ENCODE measurements at places on chromosomes 7 and 10.

DNA sequence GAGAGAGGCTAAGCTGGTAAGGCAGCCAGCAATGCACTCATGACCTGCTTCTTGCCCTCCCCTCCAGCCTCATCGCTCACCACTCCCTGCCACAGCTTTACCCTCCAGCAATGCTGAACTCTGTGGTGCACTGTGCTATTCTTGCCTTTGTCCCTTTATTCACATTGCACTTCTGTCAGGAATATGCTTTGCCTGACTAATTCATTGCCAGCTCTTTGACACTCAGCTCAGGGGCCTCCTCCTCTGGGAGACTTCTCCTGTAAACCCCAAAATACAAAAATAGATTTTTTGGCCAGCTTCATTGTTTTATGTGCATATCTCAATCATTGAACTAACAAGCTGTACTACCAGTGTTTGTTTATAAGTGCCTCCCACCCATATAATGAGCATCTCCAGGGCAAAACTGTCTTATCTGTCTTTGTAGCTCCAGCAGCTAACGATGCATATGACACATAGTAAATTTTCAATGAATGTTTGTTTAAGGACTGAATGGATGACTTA, 8.2 kb downstream of the CNNM1 start:
- peak; percentile 30 for DNase-seq

DNA sequence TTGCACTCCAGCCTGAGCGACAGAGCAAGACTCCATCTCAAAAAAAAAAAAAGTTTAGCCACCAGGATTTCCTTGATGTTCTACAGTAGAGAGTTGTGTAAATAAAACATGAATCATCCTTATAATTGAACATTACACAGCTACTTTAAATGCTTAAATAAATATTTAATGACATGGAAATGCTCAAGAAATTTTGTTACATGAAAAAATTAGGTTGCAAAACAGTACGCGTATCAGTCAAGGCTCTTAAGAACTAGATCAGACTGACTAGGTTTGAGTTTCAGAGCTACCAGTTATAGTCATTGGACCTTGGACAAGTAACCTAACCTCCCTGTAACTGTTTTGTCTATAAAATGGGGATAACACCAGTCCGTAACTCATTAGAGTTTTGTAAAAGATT, 38.7 kb upstream of the GSAP start:
- no peak for DNase-seq

DNA sequence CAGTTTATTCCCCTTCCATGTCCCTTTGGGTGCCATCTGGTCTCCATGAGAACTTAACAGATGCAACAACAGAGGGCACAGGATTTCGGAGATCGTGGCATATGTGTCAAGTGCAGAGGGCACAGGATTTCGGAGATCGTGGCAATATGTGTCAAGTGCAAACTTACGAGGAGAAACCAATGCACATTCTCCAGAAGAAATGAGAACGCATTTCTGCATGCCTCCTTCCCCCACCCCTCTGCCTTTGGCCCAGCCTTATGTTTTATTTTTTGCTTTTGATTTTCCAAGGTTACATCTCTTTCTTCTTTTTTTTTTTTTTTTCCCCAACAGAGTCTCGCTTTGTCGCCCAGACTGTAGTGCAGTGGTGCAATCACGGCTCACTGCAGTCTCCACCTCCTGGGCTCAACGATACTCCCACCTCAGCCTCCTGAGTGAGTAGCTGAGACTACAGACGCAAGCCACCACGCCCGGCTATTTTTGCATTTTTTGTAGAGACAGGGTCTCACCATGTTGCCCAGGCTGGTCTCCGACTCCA, 586 bp upstream of the ANKRD26 start:
- no peak for DNase-seq

DNA sequence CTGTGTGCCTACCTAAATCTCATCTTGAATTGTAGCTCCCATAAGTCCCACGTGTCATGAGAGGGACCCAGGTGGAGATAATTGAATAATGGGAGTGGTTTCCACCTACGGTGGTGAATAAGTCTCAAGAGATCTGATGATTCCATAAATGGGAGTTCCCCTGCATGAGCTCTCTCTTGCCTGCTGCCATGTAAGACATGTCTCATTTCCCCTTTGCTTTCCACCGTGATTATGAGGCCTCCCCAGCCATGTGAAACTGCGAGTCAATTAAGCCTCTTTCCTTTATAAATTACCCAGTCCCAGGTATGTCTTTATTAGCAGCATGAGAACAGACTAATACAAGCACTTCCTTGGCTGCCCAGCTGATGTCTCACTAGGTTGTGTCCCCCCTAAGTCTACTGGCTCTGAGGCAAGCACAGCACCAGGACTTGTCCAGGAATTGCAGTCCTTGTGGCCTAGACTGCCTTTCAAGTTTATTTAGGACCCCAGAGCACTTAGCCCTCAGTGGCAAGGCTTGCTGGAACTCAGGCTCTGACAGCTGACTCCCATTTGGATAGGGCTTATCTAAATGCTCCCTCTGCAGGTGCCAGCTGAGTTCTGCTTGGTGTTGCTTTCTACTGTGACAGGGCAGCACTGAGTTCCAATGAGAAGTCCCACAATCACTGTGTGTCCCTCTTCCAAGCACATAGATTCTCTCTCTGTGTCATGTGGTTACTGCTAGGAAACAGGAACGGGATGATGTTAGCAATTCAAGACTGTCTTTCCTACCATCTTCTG, 59.0 kb upstream of the TAS2R16 start:
- no peak for DNase-seq

DNA sequence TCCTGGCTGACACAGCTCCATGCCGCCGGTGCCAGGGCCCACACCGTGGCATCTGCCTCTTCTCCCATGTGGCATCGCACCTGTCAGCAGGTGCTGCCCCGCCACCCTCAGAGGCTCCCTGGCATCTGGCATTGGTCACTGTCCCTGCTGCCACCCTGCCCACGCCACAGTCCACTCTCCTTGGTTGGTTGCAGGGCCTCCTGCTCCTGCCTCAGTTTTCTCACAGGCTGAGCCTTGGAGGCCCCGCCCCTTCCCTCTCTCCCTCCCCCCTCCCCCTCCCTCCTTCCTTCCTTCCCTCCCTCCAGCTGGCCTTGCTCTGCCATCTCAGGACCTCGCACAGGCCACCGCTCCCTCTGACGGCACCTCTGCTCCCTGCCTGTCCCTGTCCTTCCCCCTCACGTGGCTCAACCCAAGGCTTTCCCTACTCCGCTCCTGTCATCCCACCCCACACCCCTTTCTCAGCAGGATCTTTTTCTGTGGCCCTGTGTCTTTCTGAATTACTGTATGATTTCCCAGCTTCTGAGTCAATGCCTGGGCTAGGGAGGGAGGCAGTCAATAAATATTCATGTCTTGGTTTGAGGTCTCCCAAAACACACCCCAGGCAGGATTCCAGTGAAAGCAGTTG, 87.4 kb downstream of the INPP5A start:
- no peak for DNase-seq

DNA sequence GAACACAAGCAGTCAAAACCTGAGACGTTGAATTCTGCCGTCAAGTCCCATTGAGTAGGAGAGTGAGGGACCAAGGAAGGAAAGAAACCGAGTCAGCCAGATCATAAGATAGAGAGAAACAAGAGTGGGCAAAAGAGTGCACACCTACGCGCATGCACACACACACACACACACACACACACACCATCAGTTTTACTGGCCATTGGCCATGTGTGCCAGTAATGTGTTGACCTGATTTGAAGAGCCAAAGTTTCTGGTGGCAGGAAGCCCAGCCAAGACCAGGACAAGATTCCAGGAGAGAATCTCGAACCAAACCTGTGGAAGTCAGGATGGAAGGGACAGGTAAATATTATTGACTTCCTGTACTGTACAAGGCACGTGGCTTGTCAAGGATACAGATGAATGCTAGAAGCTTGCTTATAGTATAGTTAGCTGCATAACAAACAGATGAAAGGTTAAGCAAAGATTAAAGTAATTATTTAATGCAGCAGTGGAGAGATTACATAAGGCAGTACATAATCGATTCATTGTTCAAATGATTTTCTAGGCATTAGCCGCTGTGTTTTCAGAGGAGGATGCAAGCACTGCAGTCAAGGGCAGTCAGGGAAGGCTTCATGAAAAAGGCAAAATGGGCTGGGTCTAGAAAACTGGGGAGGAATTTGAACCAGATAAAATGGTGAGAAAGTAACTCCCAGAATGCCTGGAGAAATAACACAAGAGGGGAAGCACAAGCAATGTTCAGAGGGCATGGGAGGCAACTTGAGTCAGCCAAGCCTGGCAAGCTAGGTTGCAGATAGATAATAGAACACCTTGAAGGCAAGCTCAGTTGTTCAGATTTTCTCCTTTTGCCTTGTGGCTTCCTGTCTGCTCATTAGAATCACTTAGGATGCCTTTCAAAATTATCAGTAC, 2.7 kb upstream of the HYCC1 start:
- no peak for DNase-seq

DNA sequence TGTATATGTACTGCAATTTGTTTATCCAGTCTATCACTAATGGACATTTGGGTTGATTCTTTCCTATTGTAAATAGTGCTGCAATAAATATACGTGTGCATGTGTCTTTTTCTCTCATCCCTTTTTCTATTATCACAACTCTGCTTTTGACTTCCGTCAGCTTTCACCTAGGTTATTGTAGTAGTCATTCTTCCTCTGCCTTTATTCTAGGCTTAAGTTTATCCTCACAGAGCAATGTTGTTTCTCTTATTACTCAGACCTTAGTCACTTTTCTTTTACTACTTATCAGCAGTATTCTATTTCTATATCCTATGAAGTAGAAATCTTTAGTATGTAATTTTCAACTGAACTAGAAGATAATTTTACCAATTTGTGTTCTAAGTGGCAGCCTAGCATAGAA, 175.3 kb upstream of the SEMA3E start:
- no peak for DNase-seq

DNA sequence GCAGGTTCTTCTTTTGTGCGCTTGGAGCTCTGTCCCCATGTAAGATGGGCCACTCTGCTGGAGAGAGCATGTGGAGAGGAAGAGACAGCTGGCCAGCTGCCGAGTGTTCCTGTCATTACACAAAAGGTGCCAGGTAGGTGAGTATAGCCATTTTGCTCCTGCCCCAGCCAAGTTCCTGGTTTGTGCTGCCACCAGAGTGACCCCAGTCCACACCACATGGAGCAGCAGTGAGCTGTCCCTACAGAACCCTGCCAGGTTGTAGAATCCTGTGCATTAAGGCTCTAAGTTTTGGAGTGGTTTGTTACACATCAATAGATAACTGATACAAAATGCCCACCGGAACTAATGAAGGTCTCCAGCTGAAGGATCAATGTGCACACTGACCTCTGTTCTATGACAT, 84.6 kb upstream of the GHITM start:
- DNase-seq: no peak

GRCh38 chr7:158266817-158267741, 320.5 kb downstream of the PTPRN2 start:
- no peak for DNase-seq

- DNase-seq: no peak
Observed at GRCh38 chr10:89870936-89871335, 169.5 kb downstream of the KIF20B start.

GRCh38 chr7:46934198-46934825, 647.6 kb downstream of the TNS3 start:
- DNase-seq: no peak
